ENCODE measurements at places on chromosomes 16 and 17.

GRCh38 chr17:77722366-77722765 lies 236.1 kb upstream of the TNRC6C start:
- DNase-seq, result no peak

DNA sequence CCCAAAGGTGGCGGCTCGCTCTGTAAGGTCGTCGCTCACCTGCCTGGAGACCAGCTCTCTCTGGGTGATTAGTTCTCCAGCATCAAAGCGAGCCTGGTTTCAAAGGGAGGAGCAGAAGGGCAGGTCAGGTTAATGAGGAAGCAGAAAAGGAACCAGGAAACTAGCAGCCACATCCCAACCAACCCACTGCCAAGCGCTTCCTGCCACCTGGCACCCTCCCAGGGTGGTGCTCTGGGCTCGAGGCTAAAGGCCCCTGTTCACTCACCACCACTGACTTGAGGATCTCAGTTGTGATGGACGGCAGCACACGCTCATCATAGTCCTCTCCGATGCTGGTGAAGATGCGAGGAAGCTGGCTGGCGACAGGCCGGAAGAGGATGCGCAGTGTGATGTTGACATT lies 5.6 kb downstream of the PHB1 start:
- no peak for DNase-seq

GRCh38 chr16:72932050-72932449 lies 115.9 kb downstream of the ZFHX3 start:
- DNase-seq, result no peak

DNA sequence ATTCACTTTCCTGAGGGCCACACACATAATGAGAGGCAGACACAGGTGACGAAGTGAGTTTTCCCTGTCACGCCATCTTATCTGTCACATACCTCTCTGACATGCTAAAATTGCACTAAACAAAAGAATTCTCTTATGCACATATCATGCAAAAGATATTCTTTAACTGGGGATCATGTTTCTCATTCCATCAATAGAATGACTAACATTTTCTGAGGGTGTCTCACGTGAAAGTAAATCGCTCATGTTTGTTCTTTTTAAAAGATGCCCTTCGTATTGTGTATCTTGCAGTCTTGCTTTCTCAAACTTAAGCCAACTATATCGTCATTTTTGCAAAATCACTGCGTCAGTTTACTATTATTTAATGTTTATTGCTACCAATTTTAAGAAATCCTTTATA lies 306.4 kb downstream of the WWOX start:
- DNase-seq, result no peak

GRCh38 chr17:17783116-17783824 lies 53.5 kb downstream of the SREBF1 start:
- DNase-seq, result peak; percentile 17

GRCh38 chr17:50218771-50219315 lies 17.4 kb upstream of the COL1A1 start:
- DNase-seq, result no peak

DNA sequence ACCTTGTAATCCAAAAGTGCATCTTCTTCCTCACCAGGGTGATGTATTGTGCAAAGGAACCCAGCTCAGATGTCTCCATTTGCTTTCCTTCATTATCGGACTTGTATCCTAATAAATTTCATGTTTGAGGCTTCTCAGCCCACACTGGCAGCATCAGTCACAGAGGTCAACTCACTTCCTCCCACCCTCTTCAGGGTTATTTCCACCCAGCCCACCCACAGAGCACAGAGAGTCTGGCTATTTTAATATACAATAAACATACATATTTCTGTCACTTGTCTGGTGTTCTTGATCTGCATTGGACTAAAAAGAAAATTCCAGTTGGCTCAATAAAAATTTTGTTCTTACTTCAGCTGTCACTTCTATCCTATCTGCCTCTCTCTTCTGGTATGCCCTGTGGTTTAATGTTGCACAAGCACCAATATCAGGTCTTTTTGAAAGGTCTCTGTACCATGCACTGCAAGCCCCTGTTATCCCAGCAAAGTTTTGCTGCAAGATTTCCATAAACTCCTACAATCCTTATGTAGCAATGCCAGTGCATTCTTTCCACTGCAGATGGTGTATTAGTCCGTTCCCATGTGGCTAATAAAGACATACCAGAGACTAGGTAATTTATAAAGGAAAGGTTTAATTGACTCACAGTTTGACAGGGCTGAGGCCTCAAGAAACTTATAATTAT lies 201.8 kb downstream of the CDH11 start:
- no peak for DNase-seq

GRCh38 chr16:28602529-28602928 lies 5.7 kb upstream of the SULT1A2 start:
- no peak for DNase-seq

GRCh38 chr16:10085078-10085798 lies 97.0 kb downstream of the GRIN2A start:
- no peak for DNase-seq

- no peak for DNase-seq
These were observed 74.7 kb upstream of the CDH5 start for GRCh38 chr16:66291833-66292232.

- DNase-seq, result no peak
These were observed 4.4 kb downstream of the GSDMB start for GRCh38 chr17:39913989-39914388.

DNA sequence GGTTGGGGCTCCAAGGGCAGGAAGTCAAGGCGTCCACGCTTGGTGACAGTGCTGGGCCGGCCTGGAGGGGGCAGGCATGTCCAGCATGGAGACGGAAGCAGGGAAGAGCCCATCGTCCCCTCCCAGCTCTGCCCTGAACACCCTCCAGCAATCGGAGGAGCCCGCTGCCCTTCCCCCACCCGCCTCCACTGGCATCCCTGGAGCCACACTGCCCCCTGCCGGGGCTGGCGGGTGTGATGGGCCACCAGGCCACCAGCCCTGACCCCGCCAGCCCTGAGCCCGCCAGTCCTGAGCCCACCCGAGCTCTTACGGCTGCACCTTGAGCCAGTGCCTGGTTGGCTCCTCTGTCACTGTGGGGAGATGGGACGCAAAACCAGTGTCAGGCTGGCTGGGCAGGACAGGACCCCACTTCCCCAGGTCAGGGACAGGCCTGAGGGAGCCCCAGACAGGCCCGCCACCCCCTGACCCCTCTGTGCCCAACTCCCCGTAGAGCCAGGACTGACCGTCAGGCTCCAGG lies 4.1 kb upstream of the CDH15 start:
- peak; percentile 86 for DNase-seq

DNA sequence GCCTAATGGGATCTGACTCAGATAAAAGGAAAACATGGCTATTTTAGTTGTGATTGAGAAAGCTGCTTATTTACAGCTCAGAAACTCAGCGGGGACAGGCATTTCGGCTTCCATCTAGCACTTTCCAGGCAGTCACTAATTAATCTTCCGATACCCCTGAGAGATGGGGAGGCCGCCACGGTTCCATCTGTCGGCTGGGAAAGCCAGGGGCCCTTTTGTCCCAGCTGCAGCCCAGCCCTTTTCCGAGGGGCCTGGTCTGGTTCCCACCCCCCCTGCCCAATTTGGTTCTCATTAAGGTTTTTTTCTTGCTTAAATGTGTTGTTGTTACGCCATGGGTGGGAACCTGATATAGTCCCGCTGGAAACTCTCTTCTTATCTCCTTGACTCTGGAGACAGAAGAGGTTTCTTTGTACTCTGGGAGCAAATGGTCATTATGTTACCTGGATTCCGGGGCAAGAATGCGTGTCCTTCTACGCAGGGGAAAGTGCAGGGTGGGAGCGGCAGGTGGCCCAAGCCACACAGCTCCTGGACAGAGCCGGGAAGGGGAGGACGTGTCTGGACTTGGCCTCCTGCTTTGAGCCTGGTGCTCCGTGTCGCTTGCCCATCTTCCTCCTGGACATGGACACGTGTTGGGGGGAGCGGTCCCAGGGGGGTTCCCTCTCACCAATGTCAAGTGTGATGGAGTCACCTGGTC lies 50.9 kb upstream of the GSE1 start:
- no peak for DNase-seq

DNA sequence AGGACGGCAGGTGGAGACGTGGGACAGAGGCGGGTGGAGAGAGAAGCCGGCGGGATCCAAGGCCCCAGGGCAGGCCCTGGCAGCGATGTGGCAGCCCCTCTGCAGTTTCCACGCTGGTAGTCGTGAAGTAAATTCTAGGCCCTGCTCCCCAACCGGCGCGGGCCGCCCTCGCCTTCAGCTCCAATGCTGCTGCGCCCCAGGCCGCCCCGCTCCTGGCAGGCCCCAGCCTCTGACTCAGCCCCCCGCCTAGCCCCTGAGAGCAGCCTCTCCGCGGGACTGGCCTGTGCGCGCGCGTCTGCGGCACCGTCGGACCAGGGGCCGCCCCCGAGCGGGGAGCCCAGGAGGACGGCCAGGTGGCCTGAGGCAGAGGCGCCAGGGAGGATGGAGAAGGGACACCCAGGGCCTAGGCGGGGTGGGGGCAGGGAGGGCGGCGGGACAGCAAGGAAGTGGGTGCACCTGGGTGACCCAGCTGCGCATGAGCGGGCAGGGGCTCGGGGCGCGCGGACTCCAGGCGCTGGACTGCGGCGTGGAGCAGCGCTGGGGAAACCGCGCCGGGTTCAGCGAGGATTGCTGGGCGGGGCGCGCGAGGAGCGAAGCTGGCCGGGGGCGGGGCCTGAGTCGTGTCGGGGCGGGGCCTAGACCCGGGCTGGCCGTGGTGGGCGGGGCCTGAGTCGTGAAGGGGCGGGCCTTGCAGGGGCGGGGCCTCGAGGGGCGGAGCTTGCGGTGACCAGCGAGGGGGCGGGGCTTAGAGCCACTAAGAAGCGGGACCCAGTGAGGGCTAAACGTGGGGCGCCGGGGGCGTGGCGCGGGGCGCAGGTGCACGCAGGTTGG lies 29.6 kb downstream of the ZNF778 start:
- peak; percentile 95 for DNase-seq

DNA sequence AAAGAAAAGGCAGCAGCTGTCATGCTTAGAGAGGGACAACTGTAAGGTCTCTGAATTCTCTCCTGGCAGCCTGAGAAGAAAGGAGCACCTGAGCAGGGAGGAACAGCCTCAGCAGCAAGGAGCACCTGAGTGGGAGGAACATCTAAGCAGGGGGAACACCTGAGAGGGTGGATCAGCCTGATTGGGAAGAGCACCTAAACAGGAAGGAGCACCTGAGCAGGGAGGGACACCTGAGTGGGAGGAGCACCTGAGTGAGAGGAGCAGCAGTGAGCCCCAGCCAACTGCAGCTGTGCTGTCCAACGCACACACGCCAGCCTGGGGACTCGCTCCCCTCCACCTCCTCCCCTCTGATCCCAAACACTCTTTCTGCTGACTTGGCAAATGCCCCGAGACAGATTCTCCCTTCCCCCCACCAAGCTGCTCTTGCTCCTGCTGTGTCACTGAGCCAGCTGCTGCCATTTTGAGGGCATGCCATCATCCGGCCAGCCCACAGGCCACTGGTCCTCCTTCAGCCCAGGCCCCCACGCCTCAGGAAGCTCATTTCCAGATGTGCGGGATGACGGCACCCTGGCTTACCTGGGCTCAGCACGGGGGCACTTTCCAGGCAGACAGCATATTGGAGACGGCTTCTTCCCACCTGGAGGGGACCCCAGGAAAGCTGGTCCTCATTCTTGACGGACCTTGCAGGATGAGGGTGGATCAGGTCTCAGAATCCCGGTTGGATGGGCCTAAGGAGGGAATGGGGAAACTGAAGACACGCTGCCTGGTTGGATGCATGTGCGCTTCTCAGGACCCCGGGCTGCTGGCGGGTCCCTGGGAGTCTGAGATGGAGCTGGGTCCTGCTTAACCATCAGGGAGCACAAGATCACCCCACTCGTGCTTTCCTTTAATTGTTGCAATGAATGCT lies 57.7 kb upstream of the RBFOX3 start:
- no peak for DNase-seq

DNA sequence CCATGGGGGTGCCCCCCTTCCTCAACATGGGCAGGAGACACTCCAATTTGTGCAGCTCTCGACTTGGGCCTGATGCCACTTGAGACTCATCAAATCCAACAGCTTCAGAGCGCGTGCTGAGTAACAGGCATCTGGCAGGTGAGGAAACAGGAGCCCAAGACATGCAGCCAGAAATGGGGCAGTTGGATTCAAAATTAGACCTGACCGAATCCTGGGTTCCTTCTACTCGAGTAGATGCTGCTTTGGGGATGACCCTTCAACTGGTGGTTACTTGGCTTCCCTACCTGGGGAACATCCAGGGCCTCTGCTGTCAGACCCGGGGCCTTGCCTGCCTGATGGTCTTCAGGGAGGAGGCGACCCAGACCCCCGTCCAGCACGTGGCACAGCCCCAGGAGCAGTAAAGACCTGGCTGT lies 488 bp upstream of the NTN3 start:
- DNase-seq, result no peak

DNA sequence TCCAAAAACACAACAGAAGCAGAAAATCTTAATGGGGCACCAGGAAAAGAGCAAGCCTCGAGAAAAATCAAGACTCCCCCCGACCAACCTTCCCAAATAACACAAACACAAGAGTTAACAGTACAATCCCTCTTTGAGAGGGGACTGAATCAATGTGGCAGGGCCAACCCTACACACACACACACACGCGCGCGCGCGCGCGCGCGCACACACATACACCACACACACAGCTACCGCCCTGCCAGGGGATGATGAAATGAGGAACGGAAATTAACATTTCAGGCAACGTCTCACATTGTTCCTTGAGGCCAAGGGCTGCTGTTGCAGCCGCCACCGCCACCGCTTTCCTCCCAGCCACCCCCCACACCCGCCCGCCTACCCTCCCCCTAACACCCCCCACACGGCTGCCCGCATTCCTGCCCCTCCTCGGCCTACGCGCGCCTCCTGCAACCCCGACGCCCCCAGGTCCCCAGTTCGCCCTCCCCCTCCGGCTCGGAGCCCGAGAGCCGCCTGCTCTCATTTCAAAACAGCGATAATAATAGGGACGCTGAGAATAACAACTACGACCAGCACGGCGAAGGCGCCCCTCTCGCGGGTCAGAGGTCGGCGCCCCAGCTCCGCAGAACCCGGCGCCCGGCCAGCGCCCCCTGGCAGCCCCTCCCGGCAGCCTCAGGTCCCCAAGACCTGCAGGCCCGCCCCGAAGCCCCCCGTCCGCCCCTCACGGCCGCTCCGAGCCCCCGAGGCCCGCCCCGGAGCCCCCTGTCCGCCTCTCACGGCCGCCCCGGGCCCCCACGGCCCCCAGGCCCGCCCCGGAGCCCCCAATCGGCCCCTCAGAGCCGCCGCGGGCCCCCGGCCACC lies 1.1 kb downstream of the ANKRD11 start:
- DNase-seq, result peak; percentile 91

- no peak for DNase-seq
These were observed 8.4 kb downstream of the C1QBP start for GRCh38 chr17:5430413-5430999.

GRCh38 chr16:1071561-1072225 lies 854 bp upstream of the SSTR5 start:
- DNase-seq, result no peak

- DNase-seq, result no peak
These were observed 28.9 kb downstream of the TMEM11 start for GRCh38 chr17:21185061-21185460.

- DNase-seq, result no peak
These were observed 16.1 kb upstream of the ARHGAP44 start for GRCh38 chr17:12773153-12773552.

GRCh38 chr17:80471922-80472321 lies 4.5 kb downstream of the NPTX1 start:
- no peak for DNase-seq

GRCh38 chr17:6670571-6670970 lies 19.0 kb downstream of the C17orf100 start:
- DNase-seq, result no peak

Measured in activated CD4-positive, alpha-beta T cell treated with anti-CD3 and anti-CD28 coated beads, Interleukin-2, Interleukin-4, amounts not matched to agents 100 ng/mL and 50 ng/mL, durations not matched to agents 16 hours and 8 hours (primary cell).